ENCODE measurements at places on chromosomes 5 and 9.

- no peaks in the 10 kb centered on the region for H3K27me3 ChIP-seq
- H3K27ac ChIP-seq: peak overlapping the region; percentile 19
- peak; percentile 72 for DNase-seq
- H3K4me3 ChIP-seq: no peak overlapping the region
- peaks cover 48% of the 10 kb centered on the region for H3K4me1 ChIP-seq
- no peaks in the 10 kb centered on the region for H3K36me3 ChIP-seq
Observed at GRCh38 chr5:154276973-154277331, 86.4 kb downstream of the GALNT10 start.

- DNase-seq: no peak
- H3K27ac ChIP-seq: no peak overlapping the region
- H3K4me1 ChIP-seq: no peaks in the 10 kb centered on the region
- no peak overlapping the region for H3K4me3 ChIP-seq
Observed at GRCh38 chr5:124111886-124112285, 599.9 kb downstream of the CSNK1G3 start.

DNA sequence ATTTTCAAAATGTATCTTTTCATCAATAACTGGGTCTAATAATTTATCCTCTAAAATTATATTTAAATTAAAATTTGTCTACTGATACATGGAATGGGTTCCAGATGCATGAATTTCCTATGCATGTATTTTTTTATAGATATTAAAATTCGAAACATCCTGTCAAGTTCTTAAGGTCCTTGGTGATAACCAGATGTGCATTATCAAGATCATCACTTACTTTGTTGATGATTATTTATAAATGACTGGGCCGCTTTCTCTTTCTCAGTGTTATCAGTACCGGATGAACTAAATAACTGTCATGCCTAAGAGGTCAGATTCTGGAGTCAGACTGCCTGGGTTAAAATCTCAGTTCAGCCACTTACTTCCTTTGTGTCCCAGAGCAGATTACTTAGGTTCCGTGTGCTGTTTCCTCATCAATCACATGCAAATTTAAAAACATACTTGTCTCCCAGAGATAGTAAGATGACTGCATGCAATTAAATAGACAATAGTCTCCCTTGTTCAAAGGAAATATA is 124.3 kb downstream of the TEX10 start:
- no peak for DNase-seq
- H3K4me3 ChIP-seq: no peak overlapping the region
- H3K4me1 ChIP-seq: no peaks in the 10 kb centered on the region
- no peaks in the 10 kb centered on the region for H3K27me3 ChIP-seq
- 0 out of 2 replicates have a peak, but pooled peaks cover 2% of the 10 kb centered on the region for H3K36me3 ChIP-seq

DNA sequence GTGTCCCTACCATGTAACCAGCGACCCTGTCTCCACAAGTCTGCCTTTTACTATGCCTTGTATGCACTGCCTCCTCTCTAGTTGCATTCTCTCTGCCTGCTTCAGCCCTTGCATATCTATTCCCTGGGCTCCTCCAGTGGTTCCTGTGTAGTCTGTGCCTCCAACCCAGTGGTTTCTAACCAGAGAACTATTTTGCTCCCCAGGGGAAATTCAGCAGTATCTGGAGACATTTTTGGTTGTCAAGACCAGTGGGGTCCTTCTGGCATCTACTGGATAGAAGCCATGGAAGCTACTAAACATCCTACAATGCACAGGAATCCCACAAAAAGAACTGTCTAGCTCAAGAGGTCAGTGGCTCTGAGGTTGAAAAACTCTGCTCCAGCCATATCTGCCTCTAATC is 224.1 kb upstream of the RASEF start:
- peaks cover under 1% of the 10 kb centered on the region for H3K4me1 ChIP-seq
- no peak overlapping the region for H3K4me3 ChIP-seq
- H3K27me3 ChIP-seq: no peaks in the 10 kb centered on the region
- DNase-seq: no peak
- no peaks in the 10 kb centered on the region for H3K36me3 ChIP-seq

DNA sequence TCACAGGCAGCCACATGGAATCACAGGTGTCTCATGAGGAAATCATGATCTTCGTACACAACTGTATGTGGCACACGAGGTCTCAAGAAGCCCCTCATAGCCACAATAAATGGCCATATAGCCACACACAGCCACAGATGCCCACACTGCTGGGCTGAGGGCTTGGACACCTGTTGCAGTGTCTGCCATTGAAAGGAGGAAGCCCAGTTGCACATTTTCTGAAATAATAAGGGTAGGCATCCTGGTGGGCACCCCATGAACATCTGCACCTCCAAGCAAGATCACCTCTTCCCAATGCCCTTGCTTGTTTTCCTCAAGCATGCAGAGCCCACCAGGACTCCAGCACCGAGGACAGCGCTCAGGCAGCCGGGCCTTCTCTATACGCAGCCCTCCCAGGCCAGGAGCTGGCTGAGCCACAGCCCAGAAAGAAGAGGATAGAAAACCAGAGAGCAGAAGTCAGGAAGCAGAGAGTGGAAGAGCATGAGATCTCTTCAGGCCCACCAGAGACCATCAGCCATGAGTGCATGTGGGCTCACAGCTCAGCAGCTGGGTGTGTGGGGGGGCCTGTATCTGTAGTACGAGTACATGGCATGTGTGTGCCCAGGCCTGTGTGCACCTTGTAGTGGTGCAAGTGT is 1.0 kb upstream of the ACSL6 start:
- peaks cover 9% of the 10 kb centered on the region for H3K4me1 ChIP-seq
- H3K27ac ChIP-seq: no peak overlapping the region
- no peak overlapping the region for H3K4me3 ChIP-seq
- H3K27me3 ChIP-seq: peaks cover 67% of the 10 kb centered on the region

- H3K4me3 ChIP-seq: no peak overlapping the region
- H3K27me3 ChIP-seq: no peaks in the 10 kb centered on the region
Observed at GRCh38 chr9:111438541-111439235, 45.5 kb downstream of the ECPAS start.

DNA sequence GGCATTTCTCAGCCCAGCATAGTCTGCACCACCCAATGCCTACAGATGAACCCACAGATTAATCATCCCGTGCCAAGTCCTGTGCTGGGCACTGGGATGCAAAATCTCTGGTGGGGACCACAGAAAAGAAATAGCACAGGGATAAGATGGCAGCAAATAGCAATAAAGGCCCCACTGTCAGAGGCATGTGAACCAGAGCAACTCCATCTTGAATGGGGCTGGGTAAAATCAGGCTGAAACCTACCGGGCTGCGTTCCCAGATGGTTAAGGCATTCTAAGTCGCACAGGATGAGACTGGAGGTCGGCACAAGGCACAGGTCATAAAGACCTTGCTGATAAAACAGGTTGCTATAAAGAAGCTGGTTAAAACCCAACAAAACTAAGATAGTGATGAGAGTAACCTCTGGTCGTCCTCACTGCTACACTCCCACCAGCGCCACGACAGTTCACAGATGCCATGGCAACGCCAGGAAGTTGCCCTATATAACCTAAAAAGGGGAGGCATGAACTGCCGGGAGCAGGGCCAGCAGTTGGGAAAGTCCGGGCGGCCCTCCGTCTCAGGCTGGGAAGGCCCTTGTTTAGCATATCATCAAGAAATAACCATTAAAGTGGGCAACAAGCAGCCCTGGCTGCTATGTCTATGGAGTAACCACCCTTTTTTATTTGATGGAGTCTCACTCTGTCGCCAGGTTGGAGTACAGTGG is 65.2 kb downstream of the C9orf50 start:
- DNase-seq: no peak
- H3K4me3 ChIP-seq: no peak overlapping the region
- peaks cover 26% of the 10 kb centered on the region for H3K4me1 ChIP-seq

DNA sequence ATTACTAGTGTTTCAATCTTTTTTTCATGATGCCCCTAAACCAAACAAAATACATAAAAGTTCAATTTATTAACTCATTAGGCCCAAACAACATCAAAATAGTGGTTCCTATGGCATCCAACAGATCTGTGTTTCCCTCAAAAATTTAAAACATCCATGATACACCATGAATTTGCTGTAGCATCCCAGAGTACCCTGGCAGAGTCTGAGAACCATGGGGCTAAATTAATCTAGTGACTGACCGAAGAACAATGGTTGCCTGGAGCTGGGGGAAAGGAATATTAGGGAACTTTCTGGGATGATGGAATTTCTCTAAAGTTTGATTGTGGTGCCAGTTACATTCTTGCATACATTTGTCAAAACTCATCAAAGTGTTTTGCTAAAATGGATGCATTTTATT is 79.5 kb upstream of the TRIO start:
- H3K4me3 ChIP-seq: no peak overlapping the region
- H3K4me1 ChIP-seq: 0 out of 2 replicates have a peak, but pooled peaks cover 7% of the 10 kb centered on the region
- no peaks in the 10 kb centered on the region for H3K36me3 ChIP-seq
- no peak overlapping the region for H3K27ac ChIP-seq
- DNase-seq: no peak

GRCh38 chr5:21244982-21245381 is 1257.0 kb upstream of the CDH18 start:
- H3K4me1 ChIP-seq: no peaks in the 10 kb centered on the region
- H3K27me3 ChIP-seq: no peaks in the 10 kb centered on the region
- H3K4me3 ChIP-seq: no peak overlapping the region
- H3K36me3 ChIP-seq: no peaks in the 10 kb centered on the region
- DNase-seq: no peak

- H3K4me1 ChIP-seq: peaks cover 11% of the 10 kb centered on the region
- H3K27me3 ChIP-seq: no peaks in the 10 kb centered on the region
- peak overlapping the region; percentile 72 for H3K27ac ChIP-seq
- H3K4me3 ChIP-seq: peak overlapping the region; percentile 99
- peaks cover 51% of the 10 kb centered on the region for H3K36me3 ChIP-seq
Observed at GRCh38 chr5:175479125-175479881, 943 bp downstream of the SFXN1 start.

GRCh38 chr9:87659534-87660419 is 66.1 kb upstream of the CTSL start:
- peaks cover 83% of the 10 kb centered on the region for H3K36me3 ChIP-seq
- DNase-seq: no peak
- no peak overlapping the region for H3K27ac ChIP-seq
- no peak overlapping the region for H3K4me3 ChIP-seq
- H3K27me3 ChIP-seq: no peaks in the 10 kb centered on the region

DNA sequence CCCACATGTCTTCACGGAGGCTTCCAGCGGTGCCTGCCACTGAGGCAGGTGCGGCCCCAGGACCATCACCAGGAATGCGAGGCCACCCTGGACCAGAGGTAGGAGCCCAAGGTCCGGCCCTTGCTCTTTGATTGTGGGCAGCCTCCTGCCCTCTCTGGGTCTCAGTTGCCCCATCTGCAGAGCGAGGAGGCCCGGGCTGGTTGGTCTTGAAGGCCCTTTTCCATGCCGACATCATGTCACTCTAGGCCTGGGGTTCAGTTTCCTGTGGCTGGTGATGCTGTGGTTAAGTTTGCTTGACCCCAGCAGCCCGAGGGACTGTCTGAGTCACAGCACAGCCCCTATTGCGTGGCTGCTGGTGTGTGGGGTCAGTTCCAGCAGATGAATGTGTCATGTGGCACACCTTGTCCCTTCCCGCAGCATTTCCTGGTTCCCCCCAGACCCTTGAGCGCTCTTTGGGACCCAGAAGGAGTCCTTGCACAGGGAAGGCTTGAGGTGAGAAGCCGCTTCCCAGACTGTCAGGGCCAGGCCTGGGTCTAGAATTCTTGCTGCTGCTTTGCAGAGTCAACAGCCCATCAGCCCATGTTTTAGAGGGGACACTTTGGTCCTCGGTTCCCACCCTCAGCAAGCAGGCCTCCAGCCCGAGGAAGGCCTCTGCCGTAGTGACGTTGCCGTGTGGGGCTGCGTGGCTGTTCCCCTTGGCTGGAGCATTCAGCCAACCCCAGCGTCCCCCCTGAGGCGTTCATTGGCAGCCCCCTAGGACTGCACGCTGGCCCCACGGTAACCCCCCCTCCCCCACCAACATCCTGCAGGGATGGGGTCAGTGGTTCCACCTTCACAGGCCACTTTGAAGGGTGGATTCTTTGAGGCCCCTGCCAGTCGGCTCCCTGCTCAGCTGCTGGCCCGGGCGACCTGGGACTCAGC is 31.0 kb upstream of the HMCN2 start:
- peaks cover 32% of the 10 kb centered on the region for H3K36me3 ChIP-seq
- DNase-seq: no peak
- no peak overlapping the region for H3K4me3 ChIP-seq

GRCh38 chr5:148563021-148563420 is 91.3 kb downstream of the HTR4 start:
- no peak overlapping the region for H3K4me3 ChIP-seq
- no peaks in the 10 kb centered on the region for H3K36me3 ChIP-seq
- no peak for DNase-seq
- no peaks in the 10 kb centered on the region for H3K27me3 ChIP-seq
- no peaks in the 10 kb centered on the region for H3K4me1 ChIP-seq
- H3K27ac ChIP-seq: no peak overlapping the region

- no peaks in the 10 kb centered on the region for H3K4me1 ChIP-seq
- no peak for DNase-seq
- no peaks in the 10 kb centered on the region for H3K36me3 ChIP-seq
Observed at GRCh38 chr5:7690557-7690956, 160.4 kb downstream of the CFAP90 start.

DNA sequence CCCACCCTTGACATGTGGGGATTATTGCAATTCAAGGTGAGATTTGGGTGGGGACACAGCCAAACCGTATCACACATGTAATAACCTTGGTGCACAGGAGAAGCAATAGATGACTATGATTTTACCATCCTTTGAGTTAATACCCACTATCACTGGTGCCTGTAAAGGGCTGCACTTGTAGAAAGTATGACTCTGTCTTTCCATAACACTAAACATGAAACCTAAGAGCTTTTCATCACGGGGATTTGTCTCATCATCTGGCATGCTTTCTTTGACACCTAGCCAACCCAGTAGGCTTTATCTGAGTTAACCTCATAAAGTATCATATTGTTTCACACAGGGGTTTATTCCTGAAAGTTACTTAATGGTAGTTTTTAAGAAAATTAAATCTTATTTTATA is 188.9 kb upstream of the TNC start:
- no peak for DNase-seq
- H3K4me3 ChIP-seq: no peak overlapping the region
- no peaks in the 10 kb centered on the region for H3K36me3 ChIP-seq
- no peaks in the 10 kb centered on the region for H3K4me1 ChIP-seq
- no peak overlapping the region for H3K27ac ChIP-seq

DNA sequence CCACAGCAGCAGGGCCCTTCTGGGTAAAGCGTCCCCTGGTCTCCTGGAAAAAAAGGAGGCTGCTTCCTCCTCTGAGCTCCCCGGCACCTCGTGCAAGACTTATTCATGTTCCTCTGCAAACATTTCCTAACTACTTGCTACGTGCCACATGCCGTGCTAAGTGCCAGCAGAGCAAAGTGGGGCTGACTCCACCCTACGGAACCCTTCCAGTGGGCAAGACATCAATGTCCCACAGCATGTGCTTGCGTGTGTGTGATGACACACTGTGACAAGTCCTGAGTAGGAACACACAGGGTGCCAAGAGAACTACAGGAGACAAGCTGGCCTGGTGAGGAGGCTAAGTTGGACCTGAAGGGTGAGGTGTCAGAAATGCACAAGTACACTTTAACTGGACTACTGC is 57.4 kb downstream of the SEMA4D start:
- H3K4me3 ChIP-seq: no peak overlapping the region
- H3K27me3 ChIP-seq: no peaks in the 10 kb centered on the region
- H3K36me3 ChIP-seq: no peaks in the 10 kb centered on the region
- peaks cover 35% of the 10 kb centered on the region for H3K4me1 ChIP-seq

All from SJSA1 (cell line).